ENCODE measurements at places on chromosomes 4 and X.

- no peak for DNase-seq
Observed at GRCh38 chr4:152281211-152281610, 254.7 kb downstream of the FBXW7 start.

- no peak for DNase-seq
Observed at GRCh38 chr4:169383724-169384123, 113.0 kb upstream of the SH3RF1 start.

GRCh38 chr4:76802236-76803021, 95.5 kb downstream of the SOWAHB start:
- DNase-seq, result no peak

GRCh38 chrX:119073200-119073905, 560 bp downstream of the CT47C1 start:
- no peak for DNase-seq

- DNase-seq, result no peak
Observed at GRCh38 chr4:26206339-26206738, 114.5 kb upstream of the RBPJ start.

- DNase-seq, result peak; percentile 6
Observed at GRCh38 chrX:117743469-117744251, 372.9 kb downstream of the KLHL13 start.

- DNase-seq, result no peak
Observed at GRCh38 chrX:53125506-53125905, 31.6 kb downstream of the KANTR start.

DNA sequence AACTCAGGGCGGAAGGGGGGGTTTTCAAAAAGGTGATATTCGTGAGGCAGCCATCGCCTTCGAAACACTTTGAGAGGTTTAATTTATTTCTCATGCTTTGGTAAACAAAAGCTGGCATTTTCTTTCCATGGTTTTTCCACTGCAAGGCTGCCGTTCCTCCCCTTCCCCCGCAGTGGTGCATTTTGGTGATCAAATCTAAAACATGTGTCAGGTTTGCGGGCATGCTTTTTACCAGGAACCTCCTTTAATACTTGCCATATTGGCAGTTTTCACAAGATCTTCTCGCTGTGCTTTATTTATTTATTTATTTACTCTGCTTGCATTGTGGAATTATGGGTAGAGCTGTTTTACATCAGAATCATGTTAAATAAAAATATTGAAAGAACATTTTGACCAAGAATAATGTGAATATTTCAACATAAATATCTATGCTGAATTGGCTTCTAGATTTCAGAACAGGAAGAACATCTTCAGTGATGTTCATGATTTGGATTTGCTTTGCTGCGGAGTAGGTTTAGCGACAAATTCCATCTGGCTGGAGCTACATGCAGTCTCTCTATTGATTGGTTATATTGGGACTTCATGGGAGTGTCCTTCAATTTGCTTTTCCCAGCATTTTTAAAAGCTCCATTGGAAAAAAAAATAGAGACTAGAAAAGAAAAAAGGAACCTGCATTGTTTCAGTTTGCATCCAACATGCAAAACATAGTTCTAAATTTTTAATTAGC, 54.4 kb downstream of the STOX2 start:
- DNase-seq, result no peak

- no peak for DNase-seq
Observed at GRCh38 chr4:77188498-77189220, 31.7 kb downstream of the CCNG2 start.

GRCh38 chr4:144666539-144667175, 20.7 kb downstream of the HHIP start:
- DNase-seq, result no peak

GRCh38 chrX:52361941-52362340, 6.9 kb upstream of the XAGE2 start:
- DNase-seq, result no peak

DNA sequence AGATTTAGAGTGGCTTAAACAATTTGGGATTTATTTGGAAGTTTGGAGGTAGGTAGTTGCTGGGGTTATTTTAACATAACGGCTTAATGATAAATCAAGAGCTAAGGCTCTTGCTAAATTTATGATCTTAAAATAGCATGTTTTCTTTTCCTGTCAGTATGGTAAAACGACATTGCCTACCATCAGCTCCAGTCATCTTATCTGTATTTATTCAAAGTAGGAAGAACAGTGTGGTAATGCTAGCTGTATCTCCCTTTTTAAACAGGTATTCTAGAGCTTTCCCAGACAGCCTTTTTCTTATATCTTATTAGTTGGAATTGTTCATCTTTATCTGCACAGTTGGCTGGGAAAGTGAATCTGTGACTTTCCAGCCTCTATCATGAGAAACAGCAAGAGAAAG, 110.2 kb downstream of the SLC4A4 start:
- DNase-seq, result no peak

- DNase-seq, result no peak
Observed at GRCh38 chr4:26126994-26127393, 193.8 kb upstream of the RBPJ start.

- DNase-seq, result no peak
Observed at GRCh38 chrX:4043951-4044350, 330.5 kb upstream of the PRKX start.

- DNase-seq, result peak; percentile 8
Observed at GRCh38 chr4:148447681-148448080, 5.5 kb upstream of the NR3C2 start.

DNA sequence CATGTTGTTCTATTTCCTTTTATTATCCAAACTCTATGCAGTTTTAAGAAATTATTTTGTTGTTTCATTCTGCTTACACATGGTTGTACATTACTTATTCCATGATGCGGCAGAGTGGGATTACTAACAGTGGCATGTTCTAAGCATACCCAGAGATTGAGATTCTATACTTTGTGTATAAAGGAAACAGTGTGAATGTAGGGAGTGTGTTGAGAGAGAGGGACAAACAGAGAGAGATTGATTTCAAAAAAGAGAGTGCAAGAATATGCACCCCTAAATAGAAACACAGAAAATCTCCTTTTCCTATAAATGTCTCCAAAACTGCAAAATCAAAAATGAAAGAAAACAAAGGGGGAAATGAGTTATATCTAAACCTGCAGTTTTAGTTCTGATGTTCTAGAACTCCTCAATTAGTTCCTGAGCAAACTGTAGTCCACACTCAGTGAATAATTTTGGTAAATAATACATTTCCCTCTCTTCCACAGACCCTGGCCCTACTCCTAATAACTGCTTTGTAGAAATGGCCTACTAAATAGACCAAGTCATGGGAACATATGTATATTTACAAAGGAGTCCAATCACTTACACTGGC, 31.0 kb downstream of the SLC9B1 start:
- DNase-seq, result no peak

DNA sequence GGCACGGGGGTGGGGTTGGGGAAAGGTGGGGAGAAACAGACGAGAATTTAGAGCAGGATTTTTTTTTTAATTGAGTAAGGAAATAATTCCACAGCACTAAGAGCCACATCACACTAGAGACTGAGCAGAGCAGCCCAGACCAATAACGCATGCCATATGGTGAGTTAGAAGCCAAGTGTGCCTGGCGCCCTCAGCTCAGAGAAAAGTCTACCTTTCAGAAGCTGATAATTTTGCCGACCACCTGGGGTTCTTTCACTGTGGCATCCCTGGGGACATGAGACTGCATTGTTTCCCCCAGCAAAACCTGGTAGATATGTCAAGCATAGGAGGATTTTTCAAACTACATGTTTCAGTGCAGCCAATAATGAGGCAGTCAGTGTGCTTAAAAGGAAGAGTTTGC, 516.8 kb downstream of the SMARCA1 start:
- no peak for DNase-seq

GRCh38 chrX:30568136-30568535, 9.4 kb downstream of the TASL start:
- DNase-seq, result peak; percentile 49

- DNase-seq, result no peak
Observed at GRCh38 chr4:146369446-146369845, 152.3 kb downstream of the SLC10A7 start.

DNA sequence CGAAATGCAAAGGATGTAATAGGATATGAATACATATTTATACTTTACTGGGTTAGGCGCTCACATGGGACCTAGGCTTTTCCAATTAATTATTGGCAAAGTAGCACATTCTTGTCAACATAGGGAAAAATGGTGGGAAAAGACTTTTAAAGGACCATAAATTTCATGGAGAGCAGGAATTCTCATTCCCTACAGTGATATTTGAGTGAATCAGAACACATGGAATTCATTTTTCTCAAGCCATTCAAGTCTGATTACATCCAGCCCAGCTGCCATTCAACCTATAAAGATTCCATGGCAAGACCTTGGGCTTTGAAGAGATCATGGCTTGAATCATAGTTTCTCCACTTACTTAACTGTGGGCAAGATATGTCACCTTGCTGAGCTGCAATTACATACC, 150.4 kb downstream of the SOWAHB start:
- DNase-seq, result no peak
